ENCODE measurements at places on chromosomes 6 and 20.

GRCh38 chr20:3995067-3995748 is 20.1 kb downstream of the RNF24 start:
- DNase-seq: no peak

DNA sequence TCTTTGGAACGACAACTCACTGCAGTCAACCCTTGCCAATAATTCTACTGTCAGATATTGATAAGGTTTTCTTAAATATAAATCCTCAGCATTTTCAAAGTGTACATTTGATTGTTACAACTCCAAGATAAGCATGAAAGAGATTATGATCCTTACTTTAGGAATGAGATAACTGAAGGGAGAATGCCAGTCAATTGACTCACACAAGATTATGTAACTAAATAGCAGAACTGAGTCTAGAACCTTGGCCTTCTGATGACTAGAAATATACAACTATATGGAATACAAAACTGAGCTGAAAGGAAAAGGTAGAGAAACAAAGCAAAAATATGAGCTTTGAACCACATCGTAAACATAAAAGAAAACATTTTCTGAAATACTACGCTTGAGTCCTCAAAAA is 26.9 kb upstream of the STXBP5 start:
- no peak for DNase-seq

GRCh38 chr20:37797669-37798175 is 103.9 kb downstream of the CTNNBL1 start:
- DNase-seq: no peak

GRCh38 chr6:19465760-19466159 is 371.4 kb upstream of the ID4 start:
- DNase-seq: no peak
